ENCODE measurements at places on chromosomes 4 and X.

DNA sequence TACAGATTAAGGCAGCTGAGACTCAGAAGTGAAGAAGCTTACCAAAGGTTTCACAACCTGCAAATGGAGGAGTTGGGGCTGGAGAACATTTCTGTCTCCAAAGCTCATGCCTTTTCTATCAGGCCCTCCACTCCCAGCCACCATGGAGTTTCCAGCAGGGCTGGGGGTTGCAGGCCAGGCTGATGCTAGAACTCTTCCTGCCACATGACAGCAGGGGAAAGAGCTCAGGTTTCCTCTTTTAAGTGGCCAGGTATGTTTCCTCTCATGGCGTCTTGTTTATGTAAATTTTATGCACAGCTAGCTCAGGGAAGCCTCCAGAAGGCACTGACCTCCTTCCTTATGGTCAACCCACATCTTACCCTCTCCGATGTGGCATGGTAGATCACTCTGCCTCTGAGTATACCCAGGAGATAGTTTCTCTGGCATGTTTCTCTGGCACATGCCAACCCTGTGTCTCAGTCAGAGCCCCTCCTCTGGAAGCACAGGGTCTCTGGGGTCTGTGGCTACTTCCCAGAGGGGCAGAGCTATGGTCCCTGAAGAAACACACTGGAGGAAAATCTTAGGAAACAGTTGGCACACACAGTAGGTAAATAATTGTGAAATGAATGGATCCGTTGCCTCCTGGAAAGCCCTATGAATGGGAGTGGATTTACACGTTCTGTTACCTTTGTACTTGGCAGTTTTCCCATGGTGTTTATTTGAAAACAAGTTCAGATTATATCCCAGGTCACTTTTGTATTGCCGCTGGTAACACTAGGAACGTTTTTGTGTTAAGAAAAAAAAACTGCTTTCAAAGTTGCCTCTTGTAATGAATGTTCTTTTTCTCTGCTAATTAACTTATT is 28.9 kb downstream of the PDK3 start:
- DNase-seq: no peak

DNA sequence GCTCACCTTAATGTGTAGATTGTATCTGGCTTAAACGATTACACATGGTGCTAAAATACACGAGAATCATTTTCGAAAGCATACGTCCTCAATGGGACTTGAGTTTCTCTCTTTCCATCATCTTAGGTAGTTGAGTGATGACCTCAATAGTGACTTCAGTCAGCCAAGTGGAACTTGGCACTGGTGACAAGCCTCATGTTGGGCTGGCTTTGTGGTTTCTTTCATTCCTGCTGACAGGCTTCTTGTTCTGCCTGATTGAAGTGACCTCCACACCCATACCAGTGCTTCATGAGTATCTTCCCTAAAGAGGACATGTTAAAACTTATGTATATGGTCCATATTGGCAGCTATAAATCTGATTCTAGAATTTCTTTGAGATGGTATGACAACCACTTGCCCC is 159.1 kb upstream of the WDR1 start:
- DNase-seq: no peak

DNA sequence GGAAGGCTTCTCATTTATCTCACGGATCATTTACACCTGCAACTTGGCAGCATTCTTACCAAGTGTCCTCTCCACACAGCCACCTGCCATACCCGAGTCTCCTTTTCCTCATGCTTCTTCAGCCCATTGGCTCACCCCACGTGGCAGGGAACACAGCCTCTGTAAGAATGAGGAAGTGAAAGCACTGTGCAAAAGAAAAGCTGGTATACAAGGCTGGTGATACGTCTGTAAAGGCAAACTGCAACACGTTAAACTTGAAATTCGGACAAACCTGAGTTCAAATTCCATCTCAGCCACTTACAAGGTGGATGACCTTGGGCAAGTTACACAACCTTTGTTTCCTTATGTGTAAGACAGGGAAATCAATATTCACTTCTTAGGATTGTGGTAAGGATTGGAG is 164.0 kb upstream of the RASGEF1B start:
- DNase-seq: no peak

DNA sequence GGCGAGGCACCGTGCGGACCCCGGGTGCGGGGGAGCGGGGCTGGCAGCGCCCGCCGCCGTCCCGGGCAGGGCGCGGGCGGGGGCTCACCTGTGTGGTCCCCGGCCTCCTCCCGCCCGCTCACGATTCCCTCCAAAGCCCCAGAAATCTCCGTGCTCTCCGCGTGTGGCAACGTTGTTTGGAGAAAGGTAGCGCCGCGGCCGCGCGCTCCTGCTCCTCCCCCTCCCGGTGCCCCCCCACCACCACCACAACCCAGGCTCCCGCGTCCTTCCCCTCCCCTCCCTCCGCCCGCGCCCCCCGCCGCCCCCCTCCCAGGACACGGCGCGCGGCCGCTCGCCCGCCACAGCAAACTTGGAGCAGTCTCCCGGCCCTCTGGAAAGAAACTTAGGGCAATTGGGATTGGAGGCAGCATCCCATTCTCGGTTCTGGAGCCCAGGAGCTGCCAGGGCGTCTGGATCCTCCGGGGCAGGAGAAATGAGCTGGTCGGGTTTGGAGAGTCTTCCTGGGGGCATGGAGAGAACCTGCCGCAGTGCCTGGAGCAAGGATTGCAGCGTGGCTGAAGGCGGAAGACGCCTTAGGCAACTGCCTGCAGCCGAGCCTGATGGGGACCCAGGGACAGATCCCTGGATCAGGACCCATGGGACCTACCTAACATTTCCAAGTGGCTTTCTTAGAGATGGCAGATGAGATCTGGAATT is 855 bp downstream of the KLF3 start:
- no peak for DNase-seq

GRCh38 chr4:121034017-121034416 is 38.3 kb downstream of the NDNF start:
- DNase-seq: no peak

- DNase-seq: no peak
Observed at GRCh38 chr4:96952610-96953009, 1112.7 kb downstream of the PDHA2 start.

DNA sequence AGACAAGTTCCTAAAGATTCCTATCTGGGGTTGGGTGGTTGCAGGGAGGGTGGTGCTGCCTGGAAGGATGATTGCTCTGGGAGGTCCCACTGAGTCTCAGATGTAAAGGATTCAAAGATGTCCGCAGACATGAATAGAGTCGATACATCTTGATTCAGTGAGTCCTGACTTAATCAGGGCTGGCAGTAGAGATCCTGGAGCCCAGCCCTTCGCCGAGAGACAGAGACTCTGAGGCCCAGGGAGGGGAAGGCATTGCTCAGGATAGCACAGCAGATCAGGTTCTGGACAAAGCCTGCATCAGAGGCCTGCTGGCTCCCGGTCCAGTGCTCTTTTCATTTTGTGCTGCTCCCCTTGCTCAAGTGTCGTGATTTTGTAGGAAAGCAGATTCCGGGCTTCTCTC is 21.7 kb downstream of the PJA1 start:
- DNase-seq: no peak

DNA sequence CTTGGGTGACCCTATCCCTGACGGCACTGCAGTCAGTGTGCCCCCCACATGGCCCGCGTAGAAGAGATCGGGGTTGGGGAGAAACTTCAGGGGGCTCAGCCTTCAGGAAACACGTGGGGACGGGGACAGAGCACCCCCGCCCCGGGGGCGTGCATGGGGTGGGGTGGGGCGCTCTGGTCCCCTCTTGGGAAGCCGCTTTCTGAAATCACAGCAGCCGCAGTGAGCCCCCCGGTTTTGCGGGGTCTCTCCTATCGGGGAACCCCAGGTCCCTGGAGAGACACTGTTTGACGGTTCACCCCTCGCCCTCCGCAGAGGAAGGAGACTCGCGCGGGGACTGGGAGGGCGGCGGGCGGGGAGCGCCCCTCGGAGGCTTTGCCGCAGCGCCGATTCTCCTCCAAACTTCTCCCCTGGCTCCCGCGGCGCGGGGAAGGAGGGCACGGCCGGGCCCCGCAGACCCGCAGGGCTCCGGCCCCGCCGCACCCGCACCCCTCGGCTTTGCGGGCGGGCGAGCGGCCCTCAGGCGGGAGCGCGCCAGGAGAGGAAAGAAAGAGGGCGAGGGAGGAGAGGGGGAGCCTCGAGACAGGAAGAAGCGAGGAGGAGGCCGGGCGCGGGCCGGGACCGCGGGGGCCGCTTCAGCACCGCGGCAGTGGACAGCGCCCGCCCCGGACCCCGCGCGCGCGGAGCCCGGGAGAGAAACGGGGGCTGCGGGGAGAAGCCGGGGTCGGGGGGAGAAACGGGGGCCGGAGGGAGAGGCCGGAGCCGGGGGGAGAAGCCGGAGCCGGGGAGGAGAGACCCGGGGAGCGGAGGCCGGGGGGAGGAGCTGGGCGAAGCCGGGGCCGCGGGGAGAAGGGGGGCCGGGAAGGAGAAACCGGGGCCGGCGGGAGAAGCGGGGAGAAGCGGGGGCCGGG is 612 bp downstream of the CPLX1 start:
- DNase-seq: no peak

DNA sequence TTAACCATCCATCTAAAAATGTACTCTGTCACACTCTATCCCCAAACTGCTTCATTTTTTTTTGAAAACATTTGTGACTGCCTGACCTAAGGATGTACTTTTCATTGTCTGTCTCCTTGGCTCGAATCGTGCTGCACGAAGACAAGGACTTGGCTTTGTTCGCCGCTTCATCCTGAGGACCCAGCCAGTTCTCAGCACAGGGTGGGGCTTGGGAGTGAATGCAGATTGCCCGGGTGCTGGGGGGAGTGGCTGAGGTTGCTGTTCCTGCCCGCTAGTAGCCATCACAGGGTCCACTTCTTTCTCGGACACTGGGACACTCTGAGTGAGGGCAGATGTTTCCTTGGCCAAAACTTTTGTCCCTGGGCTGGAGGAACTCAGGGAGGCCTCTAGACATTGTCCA is 70.1 kb upstream of the CLCN4 start:
- DNase-seq: no peak

GRCh38 chr4:149294601-149295000 is 521.0 kb downstream of the IQCM start:
- no peak for DNase-seq

- no peak for DNase-seq
Observed at GRCh38 chr4:32991663-32992062, 2271.5 kb downstream of the PCDH7 start.

GRCh38 chr4:64130907-64131306 is 278.3 kb downstream of the TECRL start:
- DNase-seq: no peak
